A172 (cell line): ENCODE measurements at places on chromosomes 6 and 20.

DNA sequence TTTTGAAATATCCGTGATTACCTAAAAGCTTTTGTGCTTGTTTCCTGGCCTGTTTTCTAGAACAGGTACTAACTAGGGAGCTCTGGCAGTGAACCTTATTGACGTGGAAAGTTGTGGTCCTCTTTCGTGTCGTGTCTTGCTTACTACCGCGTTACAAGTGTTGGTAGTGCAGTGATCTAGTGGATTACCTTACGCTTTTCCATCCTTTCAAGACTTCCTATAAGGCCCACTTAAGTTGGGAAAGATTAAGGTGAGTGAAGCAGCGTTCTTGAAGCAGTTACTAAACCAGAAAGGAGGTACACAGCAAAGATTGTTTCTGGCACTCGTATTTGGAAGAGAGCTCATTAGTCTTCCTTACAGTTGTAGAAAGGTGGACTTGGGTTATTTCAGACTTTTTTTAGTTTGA lies 1.9 kb downstream of the PNRC1 start:
- peak; percentile 9 for DNase-seq

- no peak for DNase-seq
These were observed 621.0 kb downstream of the PKHD1 start for GRCh38 chr6:51466427-51466826.

DNA sequence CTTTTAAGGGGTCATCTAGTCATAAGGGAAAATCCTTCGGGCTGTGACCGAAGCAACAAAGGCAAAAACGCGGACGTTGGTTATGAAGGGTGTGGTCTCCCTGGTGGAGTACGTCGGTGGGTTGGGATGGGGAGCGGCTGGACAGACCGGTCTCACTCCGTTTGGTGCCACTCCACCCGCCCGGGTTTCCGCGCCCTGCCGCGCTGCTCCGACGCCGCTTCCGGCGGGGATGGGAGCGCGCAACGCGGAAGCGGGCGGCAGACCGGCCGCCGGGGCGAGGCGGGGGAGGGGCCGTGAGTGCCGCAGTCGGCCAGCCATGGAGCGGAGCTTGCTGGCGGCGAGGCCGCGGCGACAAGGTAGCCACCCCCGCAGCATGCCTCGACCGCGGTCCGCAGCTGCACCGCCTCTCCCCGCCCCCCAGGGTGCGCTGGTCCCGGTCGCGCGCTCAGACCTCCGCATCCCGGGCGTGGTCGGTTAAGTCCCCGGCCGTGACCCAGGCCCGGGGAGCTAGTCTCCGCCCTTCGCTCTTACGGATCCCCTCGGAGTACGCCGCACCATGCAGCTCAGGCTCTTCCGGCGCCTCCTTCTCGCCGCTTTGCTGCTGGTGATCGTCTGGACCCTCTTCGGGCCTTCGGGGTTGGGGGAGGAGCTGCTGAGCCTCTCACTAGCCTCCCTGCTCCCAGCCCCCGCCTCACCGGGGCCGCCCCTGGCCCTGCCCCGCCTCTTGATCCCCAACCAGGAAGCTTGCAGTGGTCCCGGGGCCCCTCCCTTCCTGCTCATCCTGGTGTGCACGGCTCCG lies at the start of gene B3GALT4:
B3GALT4 (plus strand) TSS at position 260 of the 799 bp plus-strand sequence; CDS start at position 557, 297 bp downstream.
- DNase-seq, result no peak

DNA sequence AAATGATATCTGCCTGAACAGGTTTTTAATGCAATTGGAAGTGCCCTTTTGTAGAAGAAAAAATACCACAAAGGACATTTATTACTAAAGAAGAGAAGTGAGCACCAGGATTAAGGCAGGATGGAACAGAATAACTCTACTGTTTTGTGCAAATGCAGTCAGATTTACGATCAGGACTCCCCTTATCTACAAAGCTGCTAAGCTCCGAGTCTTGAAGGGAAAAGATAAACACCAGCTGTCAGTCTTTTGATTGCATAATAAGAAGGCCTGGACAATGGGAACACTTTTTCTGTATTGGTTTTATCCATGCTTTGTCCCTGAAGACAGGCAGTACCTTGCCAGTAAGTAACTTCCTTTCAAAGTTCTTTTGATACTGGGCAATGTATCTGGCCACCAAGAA lies 797.9 kb upstream of the SLC35B3 start:
- DNase-seq, result no peak

- DNase-seq, result peak; percentile 21
These were observed 713.4 kb downstream of the CD109 start for GRCh38 chr6:74409447-74409846.

- DNase-seq, result peak; percentile 59
These were observed 3.7 kb downstream of the OGFR start for GRCh38 chr20:62808211-62808865.

DNA sequence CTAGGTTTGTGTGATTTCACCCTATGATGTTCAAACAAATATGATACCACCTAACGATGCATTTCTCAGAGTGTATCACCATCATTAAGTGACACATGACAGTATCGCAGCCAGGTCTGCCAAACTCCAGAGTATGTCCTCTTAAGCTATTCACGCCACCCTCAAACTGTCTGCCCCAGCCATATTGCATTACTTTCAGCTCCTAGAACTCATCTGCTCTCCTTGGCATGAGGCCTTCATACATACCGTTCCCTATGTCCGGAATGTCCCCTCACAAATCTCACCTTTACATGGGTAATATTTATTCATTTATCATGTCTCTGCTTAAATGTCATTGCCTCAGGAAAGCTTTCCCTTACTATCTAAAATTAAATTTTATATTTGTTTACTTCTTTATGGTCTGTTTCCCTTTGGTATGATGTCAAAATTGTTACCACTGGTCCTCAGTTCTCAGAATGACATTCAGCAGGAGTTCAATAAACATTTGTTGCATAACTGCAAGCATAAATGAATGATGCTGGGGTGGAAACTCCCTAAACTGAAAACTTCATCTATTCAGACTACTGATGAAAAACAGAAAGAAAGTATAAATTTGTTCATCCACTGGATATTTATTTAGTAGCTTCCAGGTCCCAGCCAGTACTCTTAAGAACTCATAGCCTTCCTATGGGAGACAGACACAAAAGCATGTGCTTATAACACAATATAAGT lies 3.2 kb downstream of the SESN1 start:
- DNase-seq, result no peak

DNA sequence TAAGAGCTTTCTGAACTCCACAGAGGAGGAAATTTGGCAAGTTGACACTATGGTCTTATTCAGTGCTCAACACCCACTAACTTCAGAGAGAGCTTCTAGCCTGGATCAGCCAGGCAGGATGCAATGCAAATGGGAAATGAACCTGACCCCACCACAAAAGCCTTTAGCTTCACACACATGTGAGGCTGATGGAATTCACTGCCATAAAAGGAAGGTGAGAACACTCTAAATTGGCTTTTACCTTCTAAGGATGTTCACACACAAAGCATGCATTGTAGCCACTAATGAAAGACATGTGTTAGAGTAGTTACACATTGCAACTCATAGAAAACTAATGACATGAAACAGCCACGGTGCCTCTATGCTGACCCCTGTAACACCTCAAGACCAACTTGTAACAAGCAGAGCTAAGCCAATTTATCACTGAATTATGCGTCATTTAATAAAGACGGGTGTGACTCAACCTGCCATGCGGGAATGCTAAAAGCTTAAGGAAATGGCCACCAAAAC lies 262.1 kb downstream of the HACE1 start:
- DNase-seq, result peak; percentile 65

- DNase-seq, result no peak
These were observed 381.7 kb downstream of the BCKDHB start for GRCh38 chr6:80488190-80488589.

DNA sequence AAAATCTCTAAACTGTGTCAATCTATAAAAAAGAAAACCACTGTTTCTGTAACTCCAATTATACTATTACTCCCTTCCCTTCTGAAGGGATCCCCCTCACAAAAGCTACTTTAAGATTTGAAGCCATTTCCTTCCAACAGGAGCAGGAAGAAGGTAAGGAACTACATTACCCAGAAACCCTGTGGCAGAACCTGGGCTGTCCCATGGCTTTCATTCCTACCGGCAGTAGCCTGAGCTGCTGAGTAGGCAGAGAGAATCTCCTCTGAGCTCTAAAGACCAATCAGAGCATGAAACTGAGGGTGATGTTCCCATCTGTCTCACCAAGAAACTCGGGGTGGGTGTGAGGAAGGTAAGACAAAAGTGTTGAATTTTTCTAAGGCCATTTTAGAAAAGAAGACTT lies 108.0 kb upstream of the LRFN2 start:
- no peak for DNase-seq

GRCh38 chr6:378958-379409 lies 12.6 kb upstream of the IRF4 start:
- no peak for DNase-seq

DNA sequence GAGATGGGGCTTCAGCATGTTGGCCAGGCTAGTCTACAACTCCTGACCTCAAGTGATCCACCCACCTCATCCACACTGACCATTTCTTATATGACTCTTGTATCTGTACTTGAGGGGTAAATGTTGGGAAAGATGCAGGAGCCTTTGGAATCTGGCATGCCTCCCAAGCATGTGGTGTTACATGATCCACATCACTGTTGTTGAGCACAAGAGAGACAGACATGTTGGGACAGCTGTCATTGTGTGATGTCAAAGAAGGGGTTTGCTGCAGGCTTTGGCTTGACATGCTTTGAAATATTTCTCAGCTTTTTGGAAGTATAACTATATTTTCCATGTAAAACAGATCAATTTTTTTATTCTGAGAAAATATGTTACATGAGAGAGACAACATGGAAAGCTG lies 139.9 kb downstream of the MOXD1 start:
- no peak for DNase-seq

DNA sequence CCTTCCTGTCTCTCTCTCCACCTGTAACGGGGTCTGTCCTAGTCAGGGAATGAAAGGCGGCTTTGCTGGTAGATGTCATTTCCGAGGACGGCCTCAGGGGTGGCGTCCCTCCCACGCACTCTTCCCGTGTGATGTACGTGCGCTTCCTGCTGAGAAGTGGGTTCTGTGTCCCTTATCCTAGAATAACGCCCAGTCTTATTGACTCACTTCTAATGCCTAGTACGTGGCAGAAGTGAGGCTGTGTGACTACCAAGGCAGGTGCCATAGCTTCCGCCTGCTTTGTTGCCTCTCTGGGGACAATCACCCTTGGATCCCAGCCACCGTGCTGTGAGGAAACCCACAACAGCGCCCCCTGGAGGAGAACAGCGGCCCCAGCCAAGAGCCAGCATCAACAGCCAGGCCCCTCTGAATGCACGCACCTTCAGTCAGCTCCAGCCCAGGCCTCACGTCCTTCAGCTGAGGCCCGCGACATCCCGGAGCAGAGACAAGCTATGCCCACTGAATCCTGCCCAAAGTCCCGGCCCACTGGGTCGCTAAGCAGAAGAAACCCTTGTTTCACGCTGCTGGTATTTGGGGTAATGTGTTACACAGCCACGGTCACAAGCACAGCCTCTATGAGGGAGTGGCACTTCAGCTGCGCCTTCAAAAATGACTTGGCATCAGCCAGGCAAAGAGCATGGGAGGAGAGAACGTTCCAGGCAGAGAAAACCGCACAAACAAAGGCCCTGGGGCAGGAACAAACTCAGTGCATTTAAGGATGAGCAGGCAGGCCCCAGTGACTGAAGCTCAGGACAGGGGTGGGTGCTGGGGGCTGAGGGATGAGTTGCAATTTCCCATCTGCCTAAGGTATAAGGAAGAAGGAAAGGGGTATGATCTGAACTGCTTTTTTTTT lies 224.2 kb downstream of the NFATC2 start:
- DNase-seq, result no peak

DNA sequence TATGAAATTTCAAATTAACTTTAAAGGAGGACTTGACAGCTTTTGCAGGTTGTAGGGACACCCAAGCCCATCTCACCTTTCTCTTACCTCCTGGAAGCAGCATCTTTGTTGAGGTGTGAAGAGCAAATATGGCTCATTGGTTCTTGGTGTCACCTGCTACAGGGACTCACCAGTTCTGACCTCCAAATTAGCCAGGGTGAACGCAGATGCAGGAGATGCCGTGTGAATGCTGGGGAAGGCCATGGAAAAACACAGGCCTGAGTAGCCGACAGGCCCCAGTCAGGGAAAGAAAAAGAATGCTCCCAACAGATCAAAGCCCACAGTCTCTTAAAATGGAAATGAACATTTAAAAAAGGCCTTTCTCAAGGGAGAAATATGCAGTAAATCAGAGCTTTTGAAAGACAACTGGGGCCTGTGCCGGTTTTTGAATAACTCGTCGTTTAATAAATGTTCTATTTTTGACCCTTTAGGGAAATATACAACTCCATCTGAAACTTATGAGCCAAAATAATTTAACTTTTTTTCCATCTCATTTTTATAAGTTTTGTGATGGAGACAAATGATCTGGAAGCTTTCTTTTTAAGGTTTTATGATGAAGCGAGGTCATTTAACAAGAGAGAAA lies 167.5 kb downstream of the CD83 start:
- no peak for DNase-seq

GRCh38 chr20:63835021-63835858 lies 4.2 kb upstream of the ZBTB46 start:
- peak; percentile 100 for DNase-seq

DNA sequence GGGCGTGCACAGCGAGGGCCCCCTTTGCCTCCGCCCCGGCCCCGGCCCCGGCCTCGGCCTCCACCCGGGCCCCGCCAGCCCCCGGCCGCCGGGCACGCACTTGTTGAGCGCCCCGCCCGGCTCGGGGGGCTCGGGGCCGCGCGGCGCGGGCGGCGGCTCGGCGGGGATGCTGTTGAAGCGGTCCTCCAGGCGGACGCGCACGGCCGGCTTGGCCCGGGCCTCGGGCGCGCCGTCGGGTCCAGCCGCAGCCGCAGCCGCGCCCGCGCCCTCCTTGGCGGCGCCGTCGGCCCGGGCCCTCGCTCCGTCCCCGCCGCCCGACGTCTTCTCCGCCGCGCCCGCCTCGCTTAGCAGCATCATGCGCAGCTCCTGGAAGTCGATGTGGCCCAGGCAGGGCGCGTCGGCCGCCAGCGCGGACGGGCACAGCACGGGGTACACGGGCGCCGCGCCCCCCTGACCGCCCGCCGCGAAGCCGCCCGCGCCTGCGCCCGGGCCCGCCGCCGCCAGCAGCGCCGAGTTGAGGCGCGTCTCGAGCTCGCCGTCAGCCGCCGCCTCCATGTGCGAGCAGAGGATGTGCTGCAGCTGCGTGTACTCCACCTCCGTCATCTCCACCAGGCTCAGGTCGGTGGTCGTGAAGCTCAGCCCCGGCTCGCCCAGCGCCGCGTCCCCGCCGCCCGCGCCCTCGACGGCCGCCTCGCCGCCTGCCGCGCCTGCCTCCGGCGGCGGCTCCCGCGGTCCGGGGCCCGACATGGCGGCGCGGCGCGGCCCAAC lies 514 bp downstream of the TCFL5 start:
- no peak for DNase-seq

DNA sequence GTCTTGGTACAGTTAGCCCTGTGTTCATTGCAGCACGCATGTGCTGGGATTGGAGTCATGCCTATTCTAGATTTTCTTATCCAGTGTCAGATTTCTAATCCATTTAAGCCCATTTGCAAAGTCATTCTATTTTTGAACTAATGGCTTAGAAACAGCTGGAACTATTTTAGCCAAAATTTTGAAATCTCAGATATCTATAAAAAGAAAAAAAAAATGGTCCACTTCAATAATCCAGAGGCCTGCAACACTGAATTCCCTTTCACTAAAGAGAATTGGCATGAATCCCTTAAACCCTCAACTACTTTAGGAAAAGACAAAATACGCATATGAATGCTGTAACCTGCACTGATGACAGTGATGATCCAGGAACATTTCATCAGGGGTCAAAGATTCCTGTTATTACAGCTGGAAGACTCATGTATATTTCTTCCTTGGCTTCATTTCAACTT lies 1.5 kb downstream of the COL21A1 start:
- no peak for DNase-seq
